ENCODE measurements at places on chromosomes 7 and 10. TPM values are rescaled to one million over a fixed set of nuclear protein-coding genes. Genes with fewer than 3 reads are reported as not detected.

- no peak for DNase-seq
Measured at GRCh38 chr7:27375958-27376357, 133.4 kb downstream of the EVX1 start.

SLC13A4 gene
- 1.9 TPM for polyA plus RNA-seq

SPDYE2B gene
- 0.20 TPM for polyA plus RNA-seq

DNA sequence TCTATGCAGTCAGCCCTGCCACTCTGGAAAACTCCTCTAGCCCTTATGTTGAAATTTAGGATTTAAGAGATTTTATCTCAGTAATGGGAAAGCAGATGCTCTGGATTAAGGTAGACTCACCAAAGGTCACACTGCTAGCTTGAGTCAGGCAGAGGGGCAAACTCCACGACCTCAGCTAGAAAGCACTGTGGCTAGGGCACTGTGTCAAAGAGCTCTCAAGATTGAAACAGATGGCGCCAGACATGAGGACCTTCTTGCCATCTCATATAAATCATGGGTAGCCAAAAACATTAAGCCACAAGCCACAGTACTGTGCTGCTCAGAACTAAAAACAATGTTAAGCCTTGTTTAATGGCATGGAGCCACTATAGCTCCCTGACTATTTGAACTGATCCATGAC, 188.7 kb downstream of the DNAJC1 start:
- DNase-seq, result no peak

DNA sequence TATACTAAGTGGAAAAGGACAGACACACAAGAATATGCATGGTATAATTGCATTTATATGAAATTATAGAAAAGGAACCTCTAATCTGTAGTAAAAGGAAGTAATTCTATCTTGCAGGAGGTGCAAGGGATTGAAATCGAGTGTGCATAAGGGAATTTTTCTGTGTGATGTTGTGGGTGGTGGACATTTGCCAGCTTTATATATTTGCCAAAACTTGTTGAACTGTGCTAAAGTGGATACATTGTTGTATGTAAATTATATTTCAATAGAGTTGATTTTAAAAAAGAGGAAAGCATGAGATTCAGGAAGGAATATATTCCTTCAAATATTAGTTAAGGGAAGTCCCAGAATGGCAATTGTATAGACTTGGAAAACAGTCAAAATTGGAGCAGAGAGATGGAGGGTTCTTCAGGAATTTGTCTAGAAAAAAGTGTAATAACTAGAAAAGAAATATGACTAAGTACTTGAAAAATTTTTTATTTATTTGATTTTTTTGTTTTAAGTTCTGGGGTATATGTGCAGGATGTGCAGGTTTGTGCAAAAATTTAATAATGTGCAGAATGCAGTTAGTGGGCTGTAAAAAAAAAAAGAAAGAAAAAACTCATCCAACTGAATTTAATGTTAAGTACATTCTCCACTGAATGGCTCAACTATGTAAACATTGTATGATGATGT, 96.1 kb downstream of the ARL4A start:
- DNase-seq, result no peak

TRIM73 gene
- 1.0 TPM for polyA plus RNA-seq

FOXP2 gene
- 2.3 TPM for polyA plus RNA-seq

IFIT1B gene
- not detected for polyA plus RNA-seq

DNA sequence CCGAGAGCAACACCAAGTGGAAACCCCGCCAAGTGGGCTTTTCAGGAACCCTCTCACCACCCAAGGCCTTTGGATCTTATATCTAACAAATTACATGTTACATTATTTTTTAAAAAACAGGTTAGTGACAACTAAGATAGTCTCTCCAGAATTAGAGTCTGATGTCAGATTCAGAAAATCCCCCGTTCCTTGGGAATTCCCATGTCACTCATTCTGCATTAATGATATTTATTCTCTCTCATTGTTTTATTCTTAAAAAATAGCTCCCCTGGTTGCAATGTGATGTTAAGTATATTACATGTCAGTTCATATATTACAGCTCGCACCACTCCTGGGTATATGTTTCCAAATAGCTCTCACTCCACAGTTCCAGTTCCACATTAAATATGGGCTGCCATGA, 81.8 kb downstream of the WNT2 start:
- no peak for DNase-seq

GRCh38 chr10:68434657-68435056, 27.6 kb upstream of the RUFY2 start:
- DNase-seq, result no peak

GHRHR gene
- not detected for polyA plus RNA-seq

DNA sequence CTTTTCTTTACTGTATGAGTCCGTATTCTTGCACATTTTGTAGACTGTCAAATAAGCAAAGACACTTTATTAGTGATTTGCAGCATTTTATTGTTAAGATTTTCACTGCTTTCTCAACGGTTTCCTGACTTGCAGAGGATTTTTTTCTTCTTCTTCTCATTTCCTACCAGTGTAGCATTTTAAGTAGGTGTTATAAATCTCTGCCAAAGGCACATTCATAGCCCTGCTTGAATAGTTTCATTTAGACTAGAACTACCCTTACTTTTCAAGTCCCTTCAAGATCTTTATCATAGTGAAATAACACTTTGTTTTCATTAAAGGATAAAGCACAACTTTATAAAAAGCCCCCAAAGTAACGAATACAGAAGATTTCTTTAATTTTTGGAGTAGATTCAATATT, 271.4 kb downstream of the TSPAN12 start:
- DNase-seq, result no peak

GRCh38 chr10:119199231-119199992, 8.0 kb upstream of the GRK5 start:
- DNase-seq, result peak; percentile 88

- DNase-seq, result peak; percentile 89
Measured at GRCh38 chr10:48199580-48200377, 74.7 kb downstream of the FRMPD2 start.

LIPA gene
- 137 TPM for polyA plus RNA-seq

- no peak for DNase-seq
Measured at GRCh38 chr10:126240483-126240882, 147.8 kb downstream of the ADAM12 start.

ICA1 gene
- not detected for polyA plus RNA-seq

- DNase-seq, result no peak
Measured at GRCh38 chr7:44311561-44312495, 13.6 kb downstream of the CAMK2B start.

DNA sequence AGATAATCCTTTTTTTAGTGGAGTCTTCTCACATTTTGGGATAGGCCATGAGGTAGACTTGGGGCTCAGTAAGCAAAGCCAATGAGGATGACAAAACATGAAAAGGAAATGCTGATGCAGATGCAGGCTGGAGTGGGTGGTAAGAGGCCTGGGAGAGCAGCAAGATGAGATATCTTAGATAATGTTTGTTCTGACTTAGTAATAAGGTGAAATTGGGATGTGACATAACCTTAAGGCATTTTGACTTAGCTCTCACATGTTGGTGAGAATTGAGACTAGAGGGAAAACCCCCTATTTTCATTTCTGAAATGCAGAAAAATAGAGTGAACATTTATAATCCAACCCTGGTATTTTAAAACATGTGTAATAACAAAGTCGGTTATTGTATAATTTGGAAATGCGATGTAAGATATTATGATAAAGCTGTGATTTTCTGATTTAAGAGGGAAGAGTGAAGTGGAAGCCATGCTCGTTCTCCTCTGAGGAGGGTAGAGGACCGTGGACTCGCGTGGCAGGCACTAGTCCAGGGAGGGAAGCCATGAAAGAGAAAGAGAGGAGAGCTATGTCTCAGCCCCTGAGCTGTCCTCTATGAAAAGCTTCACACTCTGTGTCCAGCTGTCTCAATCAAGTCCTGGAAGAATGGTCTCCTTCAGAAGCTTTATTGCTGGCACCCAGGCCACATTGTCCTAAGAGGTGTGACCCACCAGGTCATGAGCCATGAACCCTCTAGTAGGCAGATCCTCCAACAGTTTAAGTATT, 57.3 kb downstream of the ST7 start:
- DNase-seq, result peak; percentile 67

DNA sequence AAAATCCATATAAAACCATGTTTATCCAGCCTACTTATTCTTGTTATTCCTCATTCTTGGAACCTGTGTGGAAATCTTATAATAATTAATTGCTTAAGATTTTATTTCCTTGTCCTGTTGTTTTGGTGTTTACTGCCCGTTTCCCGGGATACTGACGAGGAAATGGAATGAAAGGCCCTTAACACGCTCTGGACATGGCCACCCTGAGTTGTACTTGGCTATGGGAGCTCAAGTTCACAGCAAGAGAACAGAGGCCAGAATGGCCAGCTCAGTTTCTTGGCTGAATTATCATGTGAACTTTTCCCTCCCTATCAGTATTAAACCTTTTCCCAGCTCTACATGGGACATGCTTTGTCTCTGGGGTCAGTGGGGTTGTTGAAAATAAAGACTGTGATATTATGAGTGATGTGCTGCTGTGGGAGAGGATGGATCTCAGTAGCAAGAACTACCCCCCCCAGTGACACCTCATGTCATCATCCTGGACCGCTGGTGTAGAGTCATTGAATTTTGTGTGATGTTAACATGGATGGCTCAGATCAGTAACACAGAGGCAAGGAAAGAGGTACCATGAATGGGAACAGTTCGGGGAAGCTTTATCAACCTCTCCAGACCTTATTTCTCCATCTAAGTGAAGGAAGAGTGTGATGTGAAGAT, 87.0 kb upstream of the IGFBP3 start:
- DNase-seq, result no peak

GRCh38 chr10:109678857-109679256, 244.5 kb downstream of the XPNPEP1 start:
- no peak for DNase-seq

ANXA8 gene
- polyA plus RNA-seq, result 4.0 TPM

GRCh38 chr7:81519886-81520285, 250.0 kb downstream of the HGF start:
- DNase-seq, result no peak

SYNPO2L gene
- polyA plus RNA-seq, result 0.33 TPM

GRCh38 chr7:27031289-27032172, 64.3 kb downstream of the HOXA1 start:
- DNase-seq, result peak; percentile 90

GRCh38 chr10:31399631-31400030, 80.6 kb downstream of the ZEB1 start:
- DNase-seq, result peak; percentile 74

- DNase-seq, result no peak
Measured at GRCh38 chr7:13797545-13797944, 191.9 kb downstream of the ETV1 start.

GRCh38 chr7:156886020-156886795, 6.8 kb downstream of the LMBR1 start:
- DNase-seq, result no peak

SLC18A3 gene
- not detected for polyA plus RNA-seq

ZNF487 gene
- polyA plus RNA-seq, result 5.3 TPM

LHPP gene
- 22.9 TPM for polyA plus RNA-seq

DNA sequence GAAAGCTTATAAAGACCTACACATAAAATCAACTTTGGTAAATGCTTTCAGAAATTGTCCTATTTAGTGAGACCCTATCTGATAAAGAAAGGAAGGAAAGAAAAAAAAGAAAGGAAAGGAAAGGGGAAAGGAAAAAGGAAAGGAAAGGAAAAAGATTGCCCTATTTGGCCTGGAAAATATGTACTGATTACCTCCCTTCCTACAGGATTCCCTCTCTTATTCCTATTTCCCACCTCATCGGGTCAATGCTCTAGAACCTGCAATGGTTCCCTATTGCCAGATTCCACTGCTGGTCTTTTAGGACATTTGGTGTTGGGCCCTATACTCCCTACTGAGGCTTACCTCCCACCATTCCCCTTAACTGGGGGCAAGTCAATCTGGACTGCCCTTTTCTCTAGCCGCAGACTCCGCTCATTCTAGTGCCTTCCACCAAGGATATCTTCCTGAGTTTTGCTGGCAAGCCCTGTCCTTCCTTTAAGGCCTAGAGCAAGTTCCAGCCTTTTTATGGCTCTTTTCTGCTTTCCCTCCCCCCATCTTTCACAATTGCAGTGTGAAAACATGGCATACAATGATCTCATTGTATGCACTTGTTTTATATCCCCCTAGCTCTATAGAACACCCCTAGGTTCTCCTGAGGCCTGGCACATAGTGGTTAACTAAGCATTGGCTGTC, 4.4 kb downstream of the DDIT4 start:
- DNase-seq, result no peak

TSPAN12 gene
- polyA plus RNA-seq, result 0.70 TPM

DNA sequence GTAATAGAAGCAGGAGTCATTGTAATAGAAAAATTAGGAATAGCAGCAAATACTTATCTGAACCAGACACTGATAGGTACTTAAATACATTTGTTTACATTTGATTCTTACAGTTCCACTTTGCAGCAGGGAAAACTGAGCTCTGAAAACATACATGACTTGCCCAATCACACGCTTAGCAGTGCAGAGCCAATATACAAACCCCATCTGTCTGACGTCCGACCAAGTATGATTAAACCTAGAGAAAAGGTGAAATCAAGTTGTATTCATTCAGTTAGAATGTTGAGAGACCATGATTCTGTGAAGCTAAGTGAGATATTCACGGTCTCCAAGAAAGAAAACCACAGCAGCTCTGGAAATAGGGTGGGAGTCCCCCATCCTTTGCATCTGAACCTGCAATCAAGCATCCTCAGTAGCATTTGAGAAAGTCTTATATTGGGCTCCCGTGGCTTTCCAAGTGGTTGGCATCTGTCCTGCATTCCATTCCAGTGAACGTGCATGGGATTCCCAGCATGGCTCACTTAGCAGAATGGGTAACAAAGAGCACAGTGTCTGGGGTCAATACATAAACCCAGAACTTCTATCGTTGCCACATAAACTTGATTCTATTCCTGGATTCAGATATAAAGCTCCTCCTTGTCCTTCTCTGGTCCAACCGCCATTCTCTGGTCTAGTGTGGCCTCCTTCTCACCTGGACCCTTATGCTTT, 148.7 kb upstream of the RSU1 start:
- DNase-seq, result peak; percentile 92

GRCh38 chr10:51100221-51100620, 25.9 kb downstream of the PRKG1 start:
- DNase-seq, result peak; percentile 36

GRCh38 chr10:43124574-43125273, 13.5 kb upstream of the CSGALNACT2 start:
- DNase-seq, result no peak
